Right ventricle myocardium inferior (tissue), 1 donor: ENCODE measurements at places on chromosomes 13 and 19. TPM values are rescaled to one million over a fixed set of nuclear protein-coding genes. Genes with fewer than 3 reads are reported as not detected.

DNA sequence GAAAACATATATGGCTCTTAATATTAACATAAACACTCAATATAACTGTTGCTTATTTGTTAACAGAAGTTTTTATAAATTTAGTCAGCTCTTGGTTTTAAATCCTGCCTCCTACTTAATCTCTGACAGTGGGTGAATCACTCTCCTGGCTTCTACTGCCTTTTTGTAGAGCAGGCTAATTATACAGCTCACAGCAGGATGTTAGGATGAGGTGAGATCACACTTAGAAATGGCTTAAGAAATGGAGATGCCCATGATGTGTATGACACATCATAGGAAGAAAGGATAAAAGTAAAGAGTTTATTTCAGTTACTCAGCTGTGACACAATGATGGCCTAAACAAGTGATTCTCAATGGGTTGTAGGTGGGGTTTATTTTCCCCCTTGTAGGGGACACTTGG, 345.6 kb downstream of the SPRY2 start:
- no peak for DNase-seq

URAD gene
- not detected for total RNA-seq

SIGLEC5 gene
- not detected for total RNA-seq

GRCh38 chr19:38990949-38991697, 15.6 kb upstream of the FBXO17 start:
- DNase-seq: no peak

ADM5 gene
- 0.84 TPM for total RNA-seq

ITGBL1 gene
- 8.6 TPM for total RNA-seq

DNA sequence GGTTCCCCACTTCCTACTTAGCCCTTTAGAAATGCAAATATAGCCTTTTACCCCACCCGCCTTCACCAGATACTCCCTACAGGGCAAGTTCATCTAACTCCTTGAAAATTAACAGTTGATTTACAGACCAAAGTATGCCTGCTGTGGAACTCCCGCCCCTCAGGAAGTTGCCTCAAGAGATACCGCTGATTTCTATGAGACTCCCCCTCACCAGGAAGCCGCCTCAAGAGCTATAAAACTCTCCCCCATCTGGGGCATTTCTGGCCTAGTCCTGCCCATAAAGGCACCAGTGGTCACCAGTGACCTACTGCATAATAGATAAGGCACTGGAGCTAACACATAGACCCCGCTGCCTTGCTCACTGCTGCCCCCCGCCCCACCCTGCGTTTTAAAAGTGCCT, 201.7 kb upstream of the UBL3 start:
- DNase-seq: no peak

DNA sequence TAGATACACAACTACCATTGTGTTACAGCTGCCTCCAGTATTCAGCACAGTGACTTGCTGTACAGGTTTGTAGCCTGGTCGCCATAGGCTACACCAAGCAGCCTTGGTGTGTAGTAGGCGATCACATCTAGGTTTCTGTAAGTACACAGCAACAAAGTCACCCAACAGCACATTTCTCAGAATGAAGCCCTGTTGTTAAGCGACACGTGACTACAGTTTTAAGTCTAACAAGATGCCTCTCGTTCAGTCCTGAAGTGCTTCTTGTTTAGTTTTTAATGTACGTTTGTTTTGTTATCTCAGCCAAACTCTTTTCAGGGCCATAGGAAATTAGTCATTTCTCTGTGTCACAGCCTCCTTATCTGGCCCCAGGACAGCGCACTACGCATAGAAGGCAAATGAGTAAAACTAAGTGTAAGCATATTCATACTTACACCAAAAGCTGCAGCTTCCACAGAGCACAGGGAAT, 50.0 kb upstream of the GPR183 start:
- DNase-seq: no peak

- no peak for DNase-seq
Measured at GRCh38 chr13:99577934-99578917, 77.0 kb downstream of the TM9SF2 start.

WASF3 gene
- 9.9 TPM for total RNA-seq

SEMA6B gene
- total RNA-seq: 16.7 TPM

GRCh38 chr13:69959046-69959445, 148.6 kb upstream of the ATXN8OS start:
- no peak for DNase-seq

COMP gene
- not detected for total RNA-seq

- DNase-seq: no peak
Measured at GRCh38 chr19:50290011-50290410, 39.2 kb downstream of the KCNC3 start.

GRCh38 chr13:46288570-46289259, 77.0 kb downstream of the LRRC63 start:
- no peak for DNase-seq

GRCh38 chr13:103358255-103358932, 292.2 kb upstream of the SLC10A2 start:
- no peak for DNase-seq

GRCh38 chr13:68897331-68897928, 1210.2 kb upstream of the ATXN8OS start:
- no peak for DNase-seq

- no peak for DNase-seq
Measured at GRCh38 chr19:54307389-54308020, 5.5 kb downstream of the LILRA5 start.

GRCh38 chr13:98384739-98385138, 192.2 kb downstream of the STK24 start:
- DNase-seq: no peak

KIR3DL2 gene
- total RNA-seq: not detected
